NAMALWA (cell line): ENCODE measurements at places on chromosomes 6 and 20.

DNA sequence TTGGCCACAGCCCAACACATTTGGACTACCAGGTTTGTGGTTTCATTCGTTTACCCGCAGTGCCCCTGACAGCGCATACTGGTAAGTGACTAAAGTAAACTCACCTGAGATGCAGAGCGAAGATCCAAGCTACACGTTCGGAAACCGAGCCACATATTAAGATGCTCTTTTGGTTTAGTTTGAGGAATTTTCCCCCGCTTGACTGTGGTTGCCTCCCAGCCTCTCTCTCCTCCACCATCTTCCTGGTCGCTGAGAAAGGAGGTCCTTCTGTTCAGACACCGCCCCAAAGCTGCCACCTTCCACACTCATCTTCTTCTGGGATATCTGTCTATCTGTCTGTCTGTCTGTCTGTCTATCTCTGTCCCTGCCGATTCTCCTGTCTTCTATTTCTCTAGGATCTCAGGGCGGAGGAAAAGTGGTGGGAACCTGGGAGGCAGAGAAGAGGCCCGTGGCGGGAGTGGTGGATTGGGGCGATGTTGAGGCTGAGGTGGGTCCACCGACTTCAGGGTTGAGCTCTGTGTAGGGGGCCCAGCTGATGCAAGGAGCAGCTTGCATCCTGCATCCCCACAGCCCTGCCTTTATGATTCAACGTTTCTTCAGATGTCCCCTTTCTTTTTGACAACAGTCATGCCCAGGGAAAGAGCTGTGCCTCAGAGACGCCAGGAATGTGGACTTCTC, 196.9 kb upstream of the ZNF184 start:
- no peak for DNase-seq

DNA sequence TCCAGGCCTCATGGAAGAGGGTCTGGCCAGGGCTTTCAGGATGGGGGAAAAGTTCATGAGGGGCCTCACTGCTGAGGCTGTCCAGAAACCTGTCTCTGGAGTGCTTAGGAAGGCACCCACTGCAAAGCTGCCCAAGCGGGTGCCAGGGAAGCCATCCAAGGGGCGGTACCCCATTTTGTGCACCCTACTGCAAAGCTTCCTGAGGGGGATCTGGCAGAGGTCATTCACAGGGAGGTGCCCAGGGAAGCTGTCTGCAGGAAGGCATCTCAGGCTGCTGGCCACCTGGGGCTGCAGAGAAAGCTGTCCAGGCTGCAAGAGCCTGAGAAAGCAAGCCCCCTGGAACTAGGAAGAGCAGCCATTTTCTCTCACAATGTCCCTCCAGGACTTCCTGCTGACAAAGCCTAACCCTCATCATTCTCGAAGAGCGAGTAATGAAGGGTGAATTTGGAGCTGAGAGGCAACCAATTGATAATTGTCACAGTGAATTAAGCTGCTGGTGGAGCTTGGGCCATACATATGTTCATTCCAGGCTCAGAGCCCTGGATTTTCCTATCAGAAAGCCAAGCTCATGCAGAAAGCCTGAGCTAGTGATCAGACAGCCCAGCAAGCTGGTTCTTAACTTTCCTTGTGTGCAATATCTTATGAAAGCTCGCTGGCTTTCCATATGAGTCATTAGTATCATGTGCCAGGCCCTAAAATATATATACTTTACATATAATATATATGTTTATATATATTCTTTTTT, 62.2 kb upstream of the SLC22A16 start:
- no peak for DNase-seq

DNA sequence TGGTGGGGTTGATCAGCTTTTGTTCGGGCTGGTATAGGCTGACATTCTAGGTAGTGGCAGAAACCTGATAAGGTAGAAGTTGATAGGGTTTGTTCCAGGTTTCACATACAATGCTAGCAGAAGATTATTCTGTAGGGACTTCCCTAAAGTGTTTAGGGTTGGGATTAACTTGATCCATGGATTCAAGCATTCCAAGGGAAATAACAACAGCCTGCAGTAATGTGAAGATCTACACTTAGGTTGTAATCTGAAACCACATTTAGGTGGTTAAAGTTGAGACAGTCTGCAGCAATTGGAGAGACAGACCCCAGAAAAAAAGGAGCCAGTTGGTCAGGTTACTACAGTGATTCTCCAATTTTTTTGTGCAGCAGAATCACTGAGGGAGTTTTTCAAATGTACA, 56.1 kb downstream of the GJA1 start:
- no peak for DNase-seq

DNA sequence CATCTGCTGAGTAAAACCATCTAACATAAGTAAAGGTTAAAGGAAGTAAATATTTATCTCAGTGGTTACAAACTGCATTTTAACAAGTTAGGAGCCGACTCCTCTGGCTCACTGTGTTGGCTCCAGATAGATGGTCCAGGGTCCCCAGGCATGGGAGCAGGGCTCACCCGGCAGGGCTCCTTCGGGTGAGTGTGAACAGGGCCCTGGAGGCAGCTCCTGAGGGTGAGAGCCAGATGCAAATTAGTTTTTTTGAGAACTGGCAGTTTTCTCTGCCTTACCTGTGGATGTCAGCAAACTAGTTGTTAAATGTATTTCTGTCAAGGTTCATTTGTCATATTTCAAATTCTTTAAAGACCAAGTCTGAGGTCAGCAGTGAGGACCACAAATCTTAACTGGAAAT, 21.5 kb downstream of the TPBG start:
- no peak for DNase-seq

GRCh38 chr6:107314531-107314939, 144.8 kb downstream of the PDSS2 start:
- no peak for DNase-seq

GRCh38 chr20:61980647-61981583, 84.8 kb downstream of the TAF4 start:
- DNase-seq = peak; percentile 40

GRCh38 chr6:113288409-113288808, 568.7 kb upstream of the MARCKS start:
- DNase-seq = no peak
